ENCODE measurements at places on chromosomes 1 and 21.

DNA sequence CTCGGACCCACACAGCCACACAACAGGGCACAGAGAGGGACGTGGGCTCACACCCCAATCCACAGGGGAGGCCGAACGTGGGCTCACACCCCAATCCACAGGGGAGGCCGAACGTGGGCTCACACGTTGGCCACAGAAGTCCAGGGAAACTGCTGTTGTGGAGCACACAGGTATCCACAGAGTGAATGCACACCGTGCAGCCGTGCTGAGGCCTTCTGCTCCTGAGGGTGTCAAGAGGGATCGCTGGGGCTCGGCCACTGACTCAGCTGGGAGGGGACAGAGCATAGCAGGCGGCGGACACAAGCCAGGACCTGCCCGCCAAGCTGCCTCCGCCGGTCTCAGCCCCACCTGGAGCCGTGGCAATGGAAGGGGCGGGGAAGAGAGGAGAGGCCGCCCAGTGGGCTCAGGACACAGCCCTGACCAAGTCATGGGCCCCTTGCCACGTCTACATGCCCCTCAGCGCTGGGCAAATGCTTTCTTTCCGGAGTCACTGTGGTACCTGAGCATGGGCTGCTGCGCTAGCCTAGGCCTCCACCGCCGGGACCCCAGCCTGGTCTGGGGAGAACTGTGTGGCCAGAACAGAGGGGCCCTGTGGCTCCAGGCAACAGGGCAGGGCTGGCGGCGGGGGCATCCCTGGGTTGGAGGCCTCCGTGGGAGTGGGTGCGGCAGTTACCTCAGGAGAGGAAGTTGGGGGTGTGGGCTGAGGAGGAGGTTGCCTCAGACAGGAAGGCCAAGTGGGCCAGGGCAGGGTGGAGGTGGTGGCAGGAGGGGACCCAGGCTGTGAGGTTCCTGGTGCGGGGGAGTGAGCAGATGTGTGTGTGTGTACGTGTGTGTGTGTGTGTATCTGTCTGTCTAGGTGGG is 1.2 kb downstream of the SYTL1 start:
- DNase-seq = no peak

- DNase-seq = no peak
Measured at GRCh38 chr1:110785612-110786011, 87.3 kb upstream of the CD53 start.

DNA sequence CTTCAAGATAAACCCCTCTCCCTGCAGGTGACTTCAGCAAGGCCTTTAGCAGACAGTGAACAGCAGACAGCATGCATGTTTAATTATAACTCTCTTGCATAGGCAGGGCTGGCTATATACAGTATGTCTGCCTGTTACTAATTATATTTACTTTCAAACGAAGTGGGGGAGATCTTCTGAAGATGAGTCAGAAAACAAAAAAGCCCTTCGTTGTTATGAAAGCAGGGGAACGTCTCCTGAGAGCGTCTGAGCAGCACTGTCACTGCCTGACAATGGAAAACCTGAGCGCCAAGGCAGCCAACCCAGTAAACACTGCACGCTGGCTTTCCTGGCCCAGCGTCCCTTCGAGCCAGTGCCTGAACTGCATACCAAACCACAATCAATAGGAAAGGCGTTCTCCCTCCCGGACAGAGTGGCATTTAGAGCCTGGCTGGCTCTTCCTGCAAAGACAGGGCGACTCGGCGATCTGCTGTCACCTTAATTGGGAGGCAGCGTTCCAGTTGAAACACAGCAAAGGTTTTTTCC is 54.1 kb downstream of the TOMM20 start:
- DNase-seq = peak; percentile 73

- DNase-seq = no peak
Measured at GRCh38 chr1:214453109-214453722, 98.2 kb downstream of the PTPN14 start.

DNA sequence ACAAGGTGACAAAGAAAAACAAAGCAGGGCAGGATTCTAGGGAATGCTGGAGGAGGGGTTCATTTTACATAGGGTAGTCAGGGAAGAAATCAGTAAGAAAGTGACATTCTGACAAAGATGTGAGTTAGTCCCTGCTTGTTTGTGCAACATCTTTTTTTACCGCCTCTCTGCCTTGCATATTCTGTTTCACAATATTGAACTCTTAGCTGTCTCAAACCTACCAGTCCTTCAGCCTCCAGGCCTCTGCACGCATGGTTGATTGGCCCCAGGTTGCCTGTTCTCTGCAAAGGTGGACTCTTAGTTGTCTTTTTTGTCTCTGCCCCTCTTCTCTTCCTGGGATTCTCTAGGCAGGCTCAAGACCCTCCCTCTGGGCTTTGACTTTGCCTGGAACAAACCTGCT is 152.2 kb upstream of the RUNX1 start:
- no peak for DNase-seq

GRCh38 chr1:246597340-246597739 is 31.1 kb downstream of the CNST start:
- peak; percentile 75 for DNase-seq

- DNase-seq = no peak
Measured at GRCh38 chr21:42257091-42257765, 38.3 kb downstream of the ABCG1 start.

GRCh38 chr1:220708244-220708643 is 18.1 kb downstream of the C1orf115 start:
- no peak for DNase-seq

- no peak for DNase-seq
Measured at GRCh38 chr1:99672530-99673213, 26.8 kb downstream of the PALMD start.

DNA sequence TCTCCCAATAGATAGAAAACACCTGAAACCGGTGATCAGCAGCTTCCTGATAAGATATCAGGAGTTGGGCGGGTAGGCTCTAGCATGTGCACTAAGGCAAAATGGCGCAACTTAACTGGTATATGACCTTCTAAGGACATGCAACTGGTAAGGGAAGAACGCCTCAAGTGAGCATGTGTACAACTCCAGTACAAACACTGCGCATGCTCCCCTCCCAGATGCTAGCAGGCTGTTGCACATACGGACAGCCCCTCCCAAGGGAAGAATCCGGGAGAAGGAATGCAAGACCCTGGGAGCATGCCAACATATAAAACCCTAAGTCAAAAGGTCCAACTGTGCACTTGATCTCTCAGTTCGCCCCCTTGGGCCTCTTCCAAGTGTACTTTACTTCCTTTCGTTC is 110.8 kb downstream of the TSEN15 start:
- DNase-seq = no peak

DNA sequence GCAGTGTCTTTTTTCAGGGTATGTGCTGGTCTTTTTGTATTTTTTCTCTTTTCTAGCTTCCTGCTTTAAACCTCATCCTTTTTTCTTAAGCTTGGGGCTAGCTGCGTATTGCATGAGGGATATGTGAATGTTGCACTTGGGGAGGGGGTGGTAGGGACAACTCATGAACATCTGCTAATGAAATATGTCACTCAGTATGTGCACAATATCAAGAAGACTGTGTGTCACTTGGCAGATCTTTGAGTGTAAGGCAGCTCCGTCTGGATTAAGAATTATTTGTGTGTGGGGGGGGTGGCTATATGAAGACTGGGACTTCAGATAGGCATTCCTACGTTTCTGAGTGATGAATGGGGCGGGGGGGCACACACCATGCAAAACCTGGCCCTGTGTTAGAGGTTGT is 170.4 kb upstream of the CACNA1E start:
- no peak for DNase-seq

GRCh38 chr1:191804311-191804710 is 354.0 kb upstream of the RGS18 start:
- no peak for DNase-seq

DNA sequence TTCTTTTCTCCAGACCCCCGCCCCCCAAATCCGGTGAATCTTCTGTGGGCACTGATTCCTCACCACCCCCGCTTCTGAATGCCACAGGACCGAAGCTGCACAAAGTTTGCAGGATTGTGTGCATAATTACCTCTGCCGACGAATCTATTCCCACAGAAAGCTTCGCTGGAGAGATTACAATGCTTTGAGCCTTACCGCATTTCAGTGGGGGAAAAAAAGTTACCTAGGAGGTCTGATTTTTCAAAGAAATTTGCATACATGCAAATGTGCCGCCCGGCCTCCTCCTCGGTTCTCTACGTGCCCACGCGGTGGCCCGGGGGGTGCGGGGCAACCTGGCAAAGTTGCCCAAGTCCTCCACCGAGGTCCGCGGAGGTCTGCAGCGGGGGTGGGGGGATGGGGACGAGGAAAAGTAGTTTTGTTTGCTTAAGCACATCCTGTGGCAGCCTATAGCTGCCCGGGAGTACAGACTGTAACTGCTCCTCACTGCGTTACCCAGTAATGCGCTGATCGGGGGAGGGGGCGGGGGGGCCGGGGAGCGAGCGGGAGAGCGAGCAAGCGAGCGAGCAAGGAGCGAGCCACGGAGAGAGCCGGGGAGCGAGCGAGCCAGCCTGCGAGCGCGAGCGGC is 563 bp upstream of the NFIA start:
- no peak for DNase-seq

GRCh38 chr1:13623021-13623637 is 39.5 kb downstream of the PDPN start:
- no peak for DNase-seq

GRCh38 chr21:29640080-29640508 is 299.7 kb downstream of the GRIK1 start:
- DNase-seq = no peak

GRCh38 chr21:27189870-27190269 is 223.0 kb upstream of the ADAMTS5 start:
- DNase-seq = no peak

- DNase-seq = peak; percentile 5
Measured at GRCh38 chr1:164914208-164914607, 355.2 kb downstream of the PBX1 start.

DNA sequence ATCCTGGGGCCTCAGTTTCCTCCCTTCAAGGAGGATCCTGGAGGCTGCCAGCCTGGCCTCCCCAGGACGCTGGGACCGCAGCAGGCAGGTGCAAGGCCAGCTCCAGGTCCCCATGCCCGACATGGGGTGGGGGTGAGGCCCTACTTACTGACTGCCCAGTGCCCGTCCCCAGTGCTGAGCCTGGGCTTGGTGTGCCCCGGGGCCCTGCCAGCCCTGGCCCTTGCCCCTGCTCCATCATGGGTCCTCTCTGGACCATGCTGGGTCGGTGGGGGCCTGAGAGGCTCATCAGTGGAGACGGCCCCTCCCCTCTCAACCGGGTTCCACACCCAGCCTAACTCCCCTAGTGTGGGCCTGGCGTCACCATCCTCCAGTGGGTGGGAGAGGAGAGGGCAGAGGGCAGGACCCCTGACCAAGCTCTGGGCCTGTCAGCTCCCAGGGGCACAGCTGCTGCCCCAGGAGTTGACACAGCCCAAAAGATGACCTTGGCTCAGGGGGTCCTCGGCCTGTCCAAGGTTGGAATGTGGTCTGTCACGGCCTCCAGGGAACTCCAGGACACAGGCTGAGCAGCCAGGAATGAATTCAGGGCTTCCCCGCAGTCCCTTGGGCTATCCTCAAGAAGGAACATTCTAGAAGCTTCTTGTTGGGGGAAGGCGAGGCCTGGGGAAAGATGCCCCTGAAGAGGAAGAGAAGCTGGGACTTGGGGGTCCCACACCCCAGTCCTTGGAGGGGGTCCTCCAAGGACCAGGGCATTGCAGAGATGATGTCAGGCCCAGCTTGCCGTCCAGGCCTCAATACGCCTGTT is 17.6 kb upstream of the ARF1 start:
- DNase-seq = no peak

- DNase-seq = no peak
Measured at GRCh38 chr21:26686705-26687104, 113.6 kb upstream of the CYYR1 start.

DNA sequence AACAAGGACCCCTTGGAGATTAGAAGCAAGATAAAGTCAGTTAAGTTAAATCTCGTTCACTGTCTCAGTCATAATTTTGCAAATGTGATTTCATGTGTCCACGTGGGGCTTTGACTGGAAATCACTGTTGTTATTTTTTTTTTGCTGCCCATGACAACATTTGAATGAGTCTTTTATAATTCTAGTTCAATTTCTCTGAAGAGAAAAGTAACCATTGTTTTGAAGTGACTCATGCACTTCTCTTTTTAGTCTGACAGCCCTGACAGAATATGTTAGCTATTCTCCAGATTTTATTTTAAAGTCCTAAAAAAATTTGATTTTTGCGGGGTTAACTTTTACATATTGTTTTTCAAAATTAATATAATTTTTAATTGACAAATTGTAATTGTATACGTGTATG is 30.7 kb upstream of the NLRP3 start:
- DNase-seq = no peak

GRCh38 chr21:28793043-28793442 is 199.6 kb downstream of the LTN1 start:
- no peak for DNase-seq

DNA sequence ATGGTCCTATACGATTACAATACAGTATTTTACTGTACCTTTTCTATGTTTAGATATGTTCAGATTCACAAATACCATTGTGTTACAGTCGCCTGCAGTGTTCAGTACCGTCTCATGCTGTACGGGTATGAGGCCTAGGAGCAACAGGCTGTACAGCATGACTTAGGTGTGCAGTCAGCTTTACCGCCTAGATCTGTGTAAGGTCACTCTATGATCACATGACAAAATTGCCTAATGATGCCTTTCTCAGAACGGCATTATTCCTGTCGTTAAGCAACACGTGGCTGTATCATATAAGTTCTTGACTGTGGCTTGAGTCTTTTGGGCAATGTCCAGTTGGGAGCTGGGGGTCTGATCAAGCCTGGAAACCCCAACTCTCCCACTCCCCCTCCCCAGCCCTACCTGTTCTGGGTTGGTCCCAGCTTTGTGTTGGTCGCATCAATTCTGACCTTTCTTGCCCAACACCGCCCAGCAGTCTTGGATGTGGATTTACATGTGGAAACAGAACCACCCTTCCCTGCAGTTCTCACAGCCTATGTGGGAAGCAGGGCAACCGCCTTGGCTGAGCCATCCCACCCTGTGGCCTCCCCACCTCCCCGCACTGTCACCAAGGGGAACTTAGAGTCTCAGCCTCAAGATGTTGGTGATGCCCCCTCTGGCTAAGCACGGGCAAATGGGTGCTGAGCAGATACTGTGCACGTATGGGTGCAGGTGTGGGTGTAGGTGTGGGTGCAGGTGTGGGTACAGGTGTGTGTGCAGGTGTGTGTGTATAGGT is 80.2 kb upstream of the ACTL8 start:
- no peak for DNase-seq

- no peak for DNase-seq
Measured at GRCh38 chr1:44848456-44849181, 5.6 kb upstream of the PTCH2 start.

- DNase-seq = no peak
Measured at GRCh38 chr1:96291468-96291867, 430.1 kb upstream of the PTBP2 start.
